Fibroblast of skin of left quadriceps (primary cell): ENCODE measurements at places on chromosomes 6 and 20.

- no peak for DNase-seq
Observed at GRCh38 chr6:44942201-44942600, 385.9 kb upstream of the RUNX2 start.

DNA sequence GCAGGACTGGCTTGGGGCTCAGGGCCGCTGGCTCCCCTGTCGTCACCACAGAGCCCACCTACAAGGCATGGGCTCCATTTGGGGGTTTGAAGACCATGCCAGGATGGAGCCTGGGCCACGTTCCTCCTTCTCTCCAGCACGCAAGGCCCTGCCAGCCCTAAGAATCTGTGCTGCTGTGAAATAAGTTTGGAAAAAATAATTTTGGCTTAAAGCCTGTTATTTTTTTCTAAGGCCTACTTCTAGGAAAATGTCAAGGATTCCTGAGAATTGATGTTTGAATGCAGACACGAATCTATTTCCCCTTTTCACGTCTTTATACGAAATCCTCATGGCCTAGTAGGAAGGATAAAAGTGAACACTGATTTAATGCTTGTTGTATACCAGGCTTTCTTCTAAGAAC is 107.5 kb downstream of the LRFN2 start:
- no peak for DNase-seq

GRCh38 chr20:43262341-43262740 is 72.6 kb upstream of the PTPRT start:
- DNase-seq: no peak

DNA sequence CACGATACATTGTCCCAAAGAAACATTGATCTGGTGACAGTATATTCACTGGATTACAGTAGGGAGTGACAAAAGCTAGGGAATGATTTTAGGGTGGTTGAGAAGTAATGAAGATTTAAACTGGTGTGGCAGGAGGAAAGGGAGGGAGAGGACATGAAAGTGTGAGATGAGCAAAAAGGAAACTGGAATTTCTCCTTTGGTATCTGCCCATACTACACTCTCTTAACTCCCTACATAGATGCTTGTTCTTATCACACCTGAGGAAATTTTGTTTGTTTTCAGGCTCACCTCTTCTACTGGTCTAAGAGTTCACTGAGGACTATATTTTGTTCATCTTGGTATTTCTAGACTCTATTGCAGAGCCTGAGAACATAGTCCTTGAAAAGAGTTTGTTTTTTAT is 44.9 kb upstream of the CEP162 start:
- no peak for DNase-seq

DNA sequence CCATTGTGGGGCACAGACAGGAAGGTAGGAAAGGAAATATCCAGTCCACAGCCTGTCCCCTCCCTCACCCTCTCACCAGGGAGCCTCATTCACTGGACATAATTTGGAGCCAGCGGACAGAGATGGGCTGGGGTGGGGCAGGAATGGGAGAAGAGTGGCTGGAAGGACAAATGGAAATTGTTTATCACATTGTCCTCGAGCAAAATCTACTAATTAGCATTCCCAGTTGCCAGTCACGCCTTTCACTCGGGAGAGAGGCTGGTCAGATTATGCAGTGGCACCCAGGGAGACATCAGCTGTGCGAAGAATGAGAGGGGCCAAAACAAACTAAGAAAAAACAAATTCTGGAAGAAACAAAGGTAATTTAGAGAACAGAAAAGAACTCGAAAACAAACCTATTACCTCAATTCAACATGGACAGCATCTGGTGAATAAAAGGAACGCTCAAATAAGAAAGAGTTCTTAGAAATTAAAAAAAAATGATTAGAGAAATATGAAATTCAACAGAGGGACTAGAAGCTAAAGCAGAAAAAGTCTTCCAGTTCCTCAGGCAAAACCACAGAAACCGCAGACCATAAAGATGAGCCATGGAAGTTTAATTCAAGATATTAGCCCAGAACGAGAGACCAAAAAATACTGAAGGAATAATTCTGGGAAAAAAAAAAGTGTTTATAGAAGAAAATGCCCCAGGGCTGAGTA is 108.5 kb upstream of the RALGAPA2 start:
- no peak for DNase-seq

DNA sequence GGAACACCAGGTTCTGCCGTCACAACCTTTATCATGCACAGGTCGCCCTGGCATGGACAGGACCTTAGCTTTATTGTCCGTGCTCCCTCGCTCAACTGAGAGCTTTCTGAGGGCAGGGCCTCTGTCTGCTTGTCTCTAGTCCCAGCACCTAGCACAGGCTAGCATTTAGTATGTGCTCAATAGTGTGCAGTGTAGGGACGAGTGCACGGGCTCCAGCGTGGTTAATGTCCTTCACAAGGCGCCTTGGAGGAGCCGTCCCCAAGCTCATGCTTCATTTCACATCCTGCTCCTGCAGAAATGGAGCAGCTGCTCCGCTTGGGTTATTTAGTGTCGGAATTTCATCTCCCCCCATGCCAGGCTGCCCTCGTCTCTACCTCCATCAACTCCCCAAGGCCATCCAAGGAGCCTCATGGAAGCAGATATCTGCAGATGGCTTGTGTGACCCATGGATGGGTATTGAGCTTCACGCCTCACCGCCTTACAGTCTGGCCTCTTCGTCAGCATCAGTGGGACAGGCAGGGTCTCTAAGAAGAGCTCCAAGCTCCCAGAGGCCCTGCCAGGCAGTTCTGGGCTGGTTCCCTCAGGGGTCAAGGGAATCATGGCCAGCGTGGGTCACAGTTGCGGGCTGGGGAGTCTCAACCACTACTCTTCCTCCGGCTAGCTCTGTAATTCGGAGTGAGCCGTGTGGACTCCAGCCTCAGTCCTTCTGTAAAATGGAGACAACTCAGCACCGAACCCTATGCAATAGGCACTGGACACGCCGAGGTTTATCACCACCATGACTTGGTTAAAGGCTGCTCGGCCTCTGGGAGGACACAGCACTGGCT is 60.8 kb upstream of the APCDD1L start:
- no peak for DNase-seq
